Fibroblast of skin of left biceps (primary cell): ENCODE measurements at places on chromosomes 6 and 20.
A peak's percentile ranks its signal among the peaks of the same experiment; 100 is the strongest.

DNA sequence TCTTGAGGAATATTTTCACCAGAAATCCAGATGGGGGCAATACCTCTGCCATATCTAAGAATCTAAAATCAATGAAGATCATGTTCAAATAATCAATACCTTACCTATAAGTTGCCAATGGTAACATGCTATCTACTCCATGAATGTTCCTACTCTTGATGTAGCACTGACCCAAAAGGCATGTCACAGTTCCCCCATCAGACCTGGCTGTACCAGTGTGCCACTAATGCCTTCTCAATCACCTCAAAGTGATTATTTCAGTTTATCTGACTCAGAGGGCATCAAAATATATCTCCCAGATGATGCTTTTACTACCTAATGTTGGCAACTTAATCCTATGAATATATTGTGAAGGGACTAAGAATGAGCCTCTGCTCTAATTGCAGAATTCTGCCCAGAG lies 5.5 kb downstream of the PDCD2 start:
- DNase-seq, result no peak

DNA sequence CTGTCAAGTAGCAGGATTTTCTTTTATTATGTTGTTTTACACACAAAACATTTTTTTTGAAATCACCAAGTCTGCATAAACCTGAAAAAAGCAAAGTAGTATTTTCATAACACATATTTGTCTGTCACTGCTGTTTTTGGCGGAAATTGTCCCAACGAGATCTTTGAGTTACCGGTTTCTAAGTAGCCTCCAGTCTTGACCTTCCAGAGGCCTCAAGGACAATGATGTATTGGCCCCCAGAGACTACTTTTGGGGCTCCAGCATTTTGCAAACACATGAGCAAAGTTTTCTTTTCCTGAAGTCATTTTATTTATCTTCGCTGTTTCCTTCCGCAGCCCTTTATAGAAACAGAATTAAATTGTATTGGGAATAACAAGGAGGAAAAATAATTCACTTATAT lies 862.6 kb downstream of the KIF16B start:
- no peak for DNase-seq

DNA sequence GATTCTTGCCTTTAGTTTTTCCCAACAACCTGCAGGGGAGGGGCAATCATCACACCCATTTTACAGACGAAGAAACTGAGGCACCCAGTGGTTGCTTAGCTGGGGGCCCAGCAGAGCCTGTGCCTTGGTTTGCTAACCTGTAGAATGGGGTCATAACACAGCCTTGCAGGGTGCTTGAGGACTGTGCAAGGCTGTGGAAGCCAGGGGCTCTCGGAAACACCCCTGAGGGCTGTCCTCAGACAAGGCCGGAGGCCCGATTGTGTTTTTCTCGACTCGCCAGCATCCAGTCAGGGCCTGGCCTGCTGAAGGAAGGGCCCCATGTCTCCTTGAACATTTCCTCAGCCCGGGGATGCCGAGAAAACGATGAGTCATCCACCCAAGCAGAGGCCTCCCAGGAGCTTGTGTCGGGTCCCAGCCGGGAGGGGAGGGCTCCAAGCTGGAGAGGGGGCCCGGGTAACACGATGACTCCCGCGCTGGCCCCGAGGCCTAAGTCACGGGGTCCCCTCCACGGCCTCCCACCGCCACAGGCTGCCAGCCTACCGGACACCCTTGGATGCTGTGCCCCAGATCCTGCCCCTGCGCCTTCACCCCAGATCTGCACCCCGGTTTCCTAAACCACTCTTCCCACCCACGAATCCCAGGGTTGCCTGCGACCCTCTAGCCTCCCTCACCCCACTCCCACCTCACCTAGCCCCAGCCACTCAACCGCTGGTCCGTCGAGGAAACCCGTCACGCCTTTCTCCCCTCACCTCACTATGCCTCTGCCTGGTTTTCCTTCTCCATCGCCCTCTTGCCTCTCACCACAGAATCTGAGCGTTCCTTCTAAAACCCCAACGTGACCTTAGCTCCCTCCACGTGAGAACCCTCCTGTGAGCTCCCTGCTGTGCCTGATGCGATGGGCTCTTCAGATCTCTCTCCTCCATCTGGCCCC lies 10.6 kb downstream of the NOL4L start:
- peak; percentile 67 for DNase-seq

- DNase-seq, result no peak
Measured at GRCh38 chr6:3456898-3457709, at the start of gene SLC22A23. Gene SLC22A23 (minus strand): TSS chr6:3457050. CDS start chr6:3456559, 491 bp downstream.

DNA sequence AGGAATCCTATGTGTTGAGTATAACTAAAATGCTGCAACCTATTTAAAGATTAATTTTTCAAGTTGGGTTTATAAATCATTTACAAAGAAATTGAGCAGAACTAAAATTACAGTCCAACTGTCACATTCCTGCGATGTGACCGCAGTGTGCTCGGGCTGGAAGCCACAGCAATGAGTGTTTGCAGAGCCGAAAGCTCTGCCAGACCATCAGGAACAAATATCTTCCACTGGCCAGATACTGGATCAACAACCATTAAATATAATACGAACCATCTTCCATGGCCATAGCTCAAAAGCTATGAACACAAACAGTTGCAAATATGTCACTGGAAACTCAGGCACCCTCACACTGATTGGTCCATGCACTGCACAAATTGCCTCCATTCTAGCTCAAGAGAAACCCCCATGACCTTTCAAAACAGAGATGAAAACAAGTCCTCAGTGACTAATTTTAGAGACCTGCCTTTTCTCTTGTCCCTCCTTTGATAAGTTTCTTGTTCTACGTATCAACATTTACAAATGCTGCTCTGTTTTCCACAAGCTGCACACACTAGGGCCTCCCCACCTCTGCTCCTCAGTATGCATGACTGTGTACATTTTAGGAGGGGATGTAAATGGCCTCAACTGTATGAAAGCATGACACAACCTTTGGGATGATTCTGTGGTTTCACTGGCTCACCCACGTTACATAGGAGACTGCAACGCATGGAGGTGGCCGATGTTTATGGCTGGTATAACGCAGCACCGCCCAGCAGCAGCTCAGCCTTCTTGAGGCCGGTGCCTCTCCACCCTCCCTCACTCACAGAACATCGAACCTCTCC lies 171.7 kb downstream of the WDR27 start:
- DNase-seq, result peak; percentile 89

DNA sequence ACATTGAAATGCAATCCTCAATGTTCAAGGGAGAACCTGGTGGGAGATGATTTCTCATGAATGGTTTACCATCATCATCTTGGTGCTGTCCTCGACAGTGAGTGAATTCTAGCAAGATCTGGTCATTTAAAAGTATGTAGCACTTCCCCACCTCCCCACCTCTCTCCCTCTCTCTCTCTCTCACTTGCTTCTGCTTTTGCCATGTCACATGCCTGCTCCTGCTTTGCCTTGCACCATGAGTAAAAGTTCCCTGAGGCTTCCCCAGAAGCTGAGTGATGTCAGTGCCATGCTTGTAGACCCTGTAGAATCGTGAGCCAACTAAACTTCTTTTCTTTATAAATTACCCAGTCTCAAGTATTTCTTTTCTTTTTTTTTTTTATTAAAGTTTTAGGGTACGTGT lies 60.5 kb downstream of the DST start:
- no peak for DNase-seq

GRCh38 chr6:100320686-100321085 lies 144.0 kb downstream of the SIM1 start:
- DNase-seq, result no peak

DNA sequence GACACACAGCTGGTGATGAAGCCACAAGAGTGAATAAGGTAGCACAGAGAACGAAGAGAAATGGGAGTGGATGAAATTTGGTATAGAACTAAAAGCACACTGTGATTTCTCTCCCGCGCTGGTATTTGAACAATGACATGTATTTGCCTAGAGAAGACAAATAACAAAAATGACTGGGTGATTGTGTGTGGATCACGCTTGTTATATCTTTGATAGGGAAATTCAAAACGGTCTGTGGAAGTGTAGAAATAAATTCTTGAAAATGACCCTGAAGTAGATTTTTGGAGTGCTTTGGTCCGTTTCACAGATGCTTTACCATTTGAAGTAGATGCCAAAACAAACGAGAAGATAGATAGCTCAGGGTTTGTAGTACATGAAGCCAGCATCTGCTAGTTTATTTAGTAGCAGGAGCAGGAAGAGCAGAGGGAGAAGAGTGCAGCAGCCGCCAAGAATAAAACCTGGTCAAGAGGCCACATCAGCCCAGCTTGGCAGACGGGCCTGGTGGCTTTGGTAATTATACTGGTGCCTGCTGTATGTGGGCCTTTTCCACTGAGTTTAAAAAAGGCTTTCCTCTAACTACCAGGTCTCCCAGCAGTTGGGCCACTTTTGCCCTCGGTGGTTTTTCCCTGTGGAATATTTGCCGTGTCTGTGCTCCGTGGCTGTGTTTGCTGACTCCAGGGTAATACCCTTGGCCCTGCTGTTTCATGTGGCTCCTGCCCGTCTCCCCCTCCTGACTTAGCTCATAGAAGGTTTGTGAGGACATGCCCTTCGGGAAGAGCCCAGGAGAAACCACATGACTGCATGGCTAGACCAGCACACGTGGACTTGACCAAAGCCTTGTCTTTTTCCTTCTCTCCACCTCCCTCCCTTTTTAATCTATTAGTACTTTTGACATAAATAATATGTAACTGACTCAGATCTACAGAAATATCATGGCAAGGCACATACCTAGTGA lies 294.0 kb downstream of the SOX4 start:
- no peak for DNase-seq

GRCh38 chr6:107692351-107692750 lies 131.8 kb downstream of the SCML4 start:
- peak; percentile 70 for DNase-seq

- no peak for DNase-seq
Measured at GRCh38 chr20:44273231-44274215, 26.4 kb downstream of the GDAP1L1 start.

DNA sequence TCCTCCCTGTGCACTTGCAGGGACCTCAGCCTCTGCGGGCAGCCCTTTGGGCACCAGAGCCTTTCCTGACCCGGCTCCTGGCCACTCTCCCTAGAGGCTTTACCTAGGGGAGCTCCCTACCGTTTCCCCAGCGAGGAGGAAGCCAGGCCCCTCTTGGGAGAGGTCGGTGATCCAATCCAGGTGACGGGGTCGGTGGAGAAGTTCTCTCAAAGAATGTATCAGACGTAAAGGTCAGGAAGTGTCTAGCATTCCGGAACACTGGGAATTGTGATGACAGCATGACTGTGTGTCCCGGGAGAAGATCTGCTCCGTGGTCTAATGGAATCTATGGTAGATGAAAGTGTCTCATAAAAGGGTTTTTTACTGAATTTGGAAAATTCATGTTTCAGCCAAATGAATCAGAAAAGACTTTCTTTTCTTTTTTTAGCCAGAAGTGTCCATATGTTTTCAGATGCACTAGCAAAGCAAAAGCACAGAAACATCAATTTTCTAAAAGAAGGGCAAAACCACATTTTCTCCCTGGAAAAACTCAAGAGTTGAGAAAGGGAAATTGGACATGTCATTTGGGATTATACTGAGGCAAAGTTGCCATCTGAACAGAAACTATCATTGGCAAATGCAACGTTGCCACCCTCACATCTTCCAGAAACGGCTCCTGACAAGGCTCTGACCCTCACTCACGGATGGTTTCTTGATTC lies 289.4 kb downstream of the THBS2 start:
- no peak for DNase-seq

DNA sequence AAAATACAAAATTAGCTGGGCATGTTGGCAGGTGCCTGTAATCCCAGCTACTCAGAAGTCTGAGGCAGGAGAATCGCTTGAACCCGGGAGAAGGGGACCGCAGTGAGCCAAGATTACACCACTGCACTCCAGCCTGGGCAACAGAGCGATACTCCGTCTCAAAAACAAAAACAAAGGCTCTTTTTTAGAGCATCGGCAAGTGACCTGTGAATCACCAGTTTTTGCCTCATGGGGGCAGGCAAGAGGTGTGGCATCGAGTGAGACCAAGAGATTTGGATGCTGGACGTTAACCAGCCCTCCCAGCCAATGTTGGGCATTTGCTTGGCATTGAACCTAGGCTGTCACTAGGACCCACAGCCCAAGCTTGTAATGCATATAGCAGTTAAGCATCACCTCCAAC lies 14.6 kb upstream of the CDK5RAP1 start:
- no peak for DNase-seq

- no peak for DNase-seq
Measured at GRCh38 chr6:167474725-167475124, 149.8 kb downstream of the TTLL2 start.

GRCh38 chr6:15952231-15953151 lies 176.4 kb upstream of the MYLIP start:
- DNase-seq, result no peak

DNA sequence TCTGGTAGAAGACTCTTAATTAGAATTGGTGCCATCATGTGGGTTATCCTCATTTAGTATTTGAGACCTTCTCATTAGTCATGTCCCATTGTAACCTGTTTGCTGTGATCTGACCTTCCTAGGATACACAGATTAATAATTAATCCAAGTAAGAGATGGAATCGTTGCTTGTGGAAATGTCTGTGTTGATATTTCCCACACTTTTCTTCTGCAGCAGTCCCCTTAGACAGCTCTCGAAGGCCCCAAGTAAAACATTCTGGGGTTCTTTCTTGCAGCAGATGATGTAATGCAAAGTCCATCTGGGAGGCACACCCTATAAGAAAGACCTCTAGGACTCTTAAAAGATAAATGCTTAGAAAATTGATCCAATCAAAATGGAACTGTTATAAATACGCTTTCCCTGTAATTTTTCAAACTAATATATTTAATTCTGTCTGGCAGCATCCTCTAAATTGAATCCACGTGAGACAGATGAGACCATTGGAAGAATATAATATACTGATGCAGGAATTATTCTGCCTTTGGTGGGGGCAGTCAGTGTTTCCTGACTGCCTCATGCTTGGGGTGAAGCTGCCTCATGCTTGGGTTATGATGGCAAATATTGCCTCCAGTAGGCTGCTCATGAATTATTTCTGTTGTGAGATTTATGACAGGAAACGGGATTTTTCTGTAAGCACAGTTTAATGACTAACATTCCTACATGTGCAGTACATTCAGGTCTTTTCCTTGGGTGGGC lies 54.5 kb upstream of the ARMC2 start:
- DNase-seq, result no peak

GRCh38 chr20:37366743-37367142 lies 20.8 kb downstream of the SRC start:
- DNase-seq, result peak; percentile 51

GRCh38 chr6:79783670-79784394 lies 152.7 kb downstream of the SH3BGRL2 start:
- no peak for DNase-seq
